H4 (cell line): ENCODE measurements at places on chromosomes 2 and 18. TPM values are rescaled to one million over a fixed set of nuclear protein-coding genes. Genes with fewer than 3 reads are reported as not detected.

The FOXD4L1 gene
- not detected in 2 replicates for total RNA-seq

DNA sequence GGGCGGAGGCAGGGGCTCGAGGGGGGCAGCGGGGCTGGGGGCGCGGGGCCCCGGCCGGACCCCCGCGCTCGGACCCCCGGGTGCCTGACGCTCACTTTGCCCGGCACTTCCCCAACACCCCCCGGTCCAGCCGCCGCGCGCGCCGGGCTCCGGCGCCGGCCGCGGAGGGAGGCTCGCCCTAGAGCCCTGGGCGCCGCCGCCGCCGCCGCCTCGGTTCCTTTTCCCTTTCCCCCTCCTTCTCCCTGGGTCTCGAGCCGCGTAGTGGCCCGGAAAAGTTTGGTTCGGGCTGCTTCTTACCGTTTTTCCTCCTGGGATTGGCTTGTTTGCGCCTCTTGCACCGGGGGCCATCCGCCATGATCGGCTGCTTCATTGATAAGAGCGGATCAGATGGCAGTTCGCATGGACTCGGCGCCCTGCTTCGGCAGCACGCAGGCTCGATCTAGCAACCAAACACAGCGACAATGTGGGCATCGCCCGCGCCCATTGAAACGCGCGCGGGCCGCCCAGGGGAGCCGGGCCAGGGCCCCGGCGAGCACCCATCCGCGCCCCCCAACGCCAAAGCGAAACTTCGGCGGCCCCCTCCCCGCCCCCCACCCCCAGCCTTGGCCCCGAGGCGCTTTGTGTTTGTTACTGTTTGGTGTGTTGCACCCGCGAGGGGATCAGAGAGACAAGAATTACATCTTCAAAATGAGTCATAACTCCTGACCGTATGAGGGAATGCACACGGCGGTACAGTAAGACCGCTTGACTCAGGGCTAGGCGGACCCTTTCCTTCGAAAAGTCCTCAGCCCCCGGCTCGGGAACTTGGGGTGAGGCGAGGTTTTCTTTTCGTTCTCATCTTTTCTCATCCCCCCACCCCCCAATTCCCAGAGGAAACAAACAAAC, 2.7 kb downstream of the ZEB2 start:
- peak; percentile 81 for DNase-seq

The MSTN gene
- total RNA-seq: not detected in 2 replicates

The HOXD12 gene
- total RNA-seq: not detected in 2 replicates

The CTLA4 gene
- not detected in 2 replicates for total RNA-seq

DNA sequence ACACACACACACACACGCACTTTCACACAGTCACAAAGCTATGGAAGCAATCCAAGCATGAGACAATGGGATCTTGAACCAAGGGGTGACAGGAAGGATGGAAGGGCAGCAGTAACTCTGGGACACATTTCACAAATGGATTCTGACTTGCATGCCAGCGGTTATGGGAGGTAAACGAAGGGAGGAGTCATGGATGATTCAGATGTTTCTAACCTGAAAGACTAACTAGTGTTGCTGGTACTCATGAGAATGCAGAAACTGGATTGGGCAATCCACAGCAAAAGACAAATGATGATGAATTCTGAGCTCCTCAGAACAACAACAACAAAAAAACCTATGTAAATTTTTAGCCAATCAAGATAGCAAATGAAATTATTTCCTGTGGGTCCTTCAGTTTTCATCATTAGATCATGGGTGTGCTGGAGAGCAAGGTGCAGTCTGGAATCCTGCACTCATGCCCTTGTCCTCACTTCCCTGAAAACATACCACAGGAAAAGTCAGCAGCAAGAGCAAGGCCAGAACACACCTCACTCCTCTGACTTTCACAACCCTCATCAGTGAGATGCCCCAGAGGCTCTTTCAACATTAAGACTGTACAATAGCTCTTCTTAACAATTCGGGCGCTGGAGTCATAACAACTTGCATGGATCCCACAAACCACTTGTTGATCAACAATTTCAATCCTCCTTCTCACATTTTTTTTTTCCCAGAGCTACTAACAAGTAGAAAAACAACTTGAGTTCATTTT, 32.6 kb downstream of the ABCA12 start:
- peak; percentile 72 for DNase-seq

- no peak for DNase-seq
These were observed 67.5 kb downstream of the PDK1 start for GRCh38 chr2:172623249-172623965.

DNA sequence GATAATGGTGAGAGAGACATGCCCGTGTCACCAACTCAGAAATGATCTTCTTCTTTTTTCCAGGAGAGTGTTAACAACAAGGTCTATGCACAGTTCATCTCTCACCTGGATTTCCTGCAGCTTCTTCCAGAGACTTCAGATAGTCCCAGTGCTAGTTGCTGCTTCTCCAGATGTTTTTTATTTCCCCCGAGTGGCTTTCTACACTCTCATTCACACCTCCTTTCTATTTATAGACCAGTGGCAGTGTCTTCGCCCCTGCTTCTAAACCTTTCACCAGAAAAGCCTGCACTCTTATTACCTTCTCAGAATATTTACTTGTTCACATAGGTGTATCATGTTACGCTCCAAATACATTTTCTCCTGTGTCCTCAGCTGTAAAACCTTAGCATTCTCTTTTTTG, 558.8 kb upstream of the CHAC2 start:
- DNase-seq: no peak

- peak; percentile 38 for DNase-seq
These were observed 203.9 kb downstream of the MTX2 start for GRCh38 chr2:176473177-176473576.

- DNase-seq: no peak
These were observed 80.0 kb upstream of the CPO start for GRCh38 chr2:206859330-206859739.

- DNase-seq: no peak
These were observed 92.1 kb downstream of the TMEM18 start for GRCh38 chr2:584863-585823.

- no peak for DNase-seq
These were observed 365.2 kb downstream of the CLIP4 start for GRCh38 chr2:29480426-29480825.

GRCh38 chr2:2645162-2645855, 314.2 kb upstream of the MYT1L start:
- no peak for DNase-seq

The MYL12B gene
- 460 and 468 TPM in 2 replicates for total RNA-seq

- DNase-seq: peak; percentile 62
These were observed 20.5 kb upstream of the KIF1A start for GRCh38 chr2:240840435-240841060.

GRCh38 chr18:45116116-45116515, 435.4 kb downstream of the SETBP1 start:
- no peak for DNase-seq

- DNase-seq: peak; percentile 81
These were observed 400.5 kb upstream of the TCF4 start for GRCh38 chr18:55988537-55988936.

GRCh38 chr2:121721926-121722325, 14.7 kb downstream of the NIFK start:
- no peak for DNase-seq

GRCh38 chr2:158273791-158274190, 172.1 kb downstream of the UPP2 start:
- no peak for DNase-seq

The LBH gene
- total RNA-seq: 23.7 and 25.3 TPM in 2 replicates

- DNase-seq: no peak
These were observed 1.5 kb upstream of the SLC35G4 start for GRCh38 chr18:11607906-11608305.

The PIEZO2 gene
- total RNA-seq: 8.9 and 13.8 TPM in 2 replicates

The CIAO1 gene
- 79.3 and 96.1 TPM in 2 replicates for total RNA-seq

The TGIF1 gene
- total RNA-seq: 126 and 127 TPM in 2 replicates

GRCh38 chr18:63539904-63540510, 2.2 kb upstream of the SERPINB12 start:
- DNase-seq: no peak

GRCh38 chr2:156320486-156321098, 11.9 kb downstream of the NR4A2 start:
- no peak for DNase-seq

The CTNNA2 gene
- total RNA-seq: 0.39 and 0.70 TPM in 2 replicates

The STK25 gene
- total RNA-seq: 117 and 153 TPM in 2 replicates

The TOGARAM2 gene
- 0.21 TPM in 1 of 2 replicates, not detected in the other for total RNA-seq

DNA sequence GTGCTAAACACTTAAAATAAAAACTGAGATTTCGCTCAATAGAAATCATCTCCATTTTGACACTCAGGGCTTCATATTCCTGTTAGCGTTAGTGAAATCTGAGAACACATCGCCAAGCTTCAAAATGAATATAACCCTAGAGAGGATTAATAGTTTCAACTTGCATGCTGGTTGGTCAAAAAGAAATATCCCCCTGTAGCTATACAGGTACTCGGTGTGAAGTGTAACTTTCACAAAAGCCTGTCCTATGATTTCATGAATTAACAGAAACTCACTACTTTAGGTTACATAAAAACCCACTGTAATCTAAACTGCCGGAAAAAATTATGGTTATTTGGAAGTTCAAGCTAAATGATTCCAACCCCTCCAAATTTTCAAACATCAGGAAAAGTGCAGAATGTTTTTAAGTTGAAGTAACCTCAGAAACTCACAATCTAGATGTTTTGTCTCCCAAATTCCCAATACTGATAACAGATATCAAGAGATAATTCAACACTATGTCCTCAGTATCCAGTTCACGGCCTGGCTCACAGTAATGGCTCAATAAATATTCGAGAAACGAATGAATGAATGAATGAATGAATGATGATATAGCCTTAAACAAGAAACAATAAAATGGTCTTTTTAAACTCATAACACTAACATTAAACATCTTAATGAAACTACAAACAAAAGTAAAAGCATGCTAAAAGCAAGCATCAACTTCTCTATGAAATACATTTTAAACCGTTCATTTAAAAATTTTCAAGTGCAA, 2.5 kb downstream of the TLK1 start:
- no peak for DNase-seq

GRCh38 chr2:29747786-29748470, 173.5 kb downstream of the ALK start:
- peak; percentile 65 for DNase-seq

The DYNAP gene
- total RNA-seq: not detected in 2 replicates

DNA sequence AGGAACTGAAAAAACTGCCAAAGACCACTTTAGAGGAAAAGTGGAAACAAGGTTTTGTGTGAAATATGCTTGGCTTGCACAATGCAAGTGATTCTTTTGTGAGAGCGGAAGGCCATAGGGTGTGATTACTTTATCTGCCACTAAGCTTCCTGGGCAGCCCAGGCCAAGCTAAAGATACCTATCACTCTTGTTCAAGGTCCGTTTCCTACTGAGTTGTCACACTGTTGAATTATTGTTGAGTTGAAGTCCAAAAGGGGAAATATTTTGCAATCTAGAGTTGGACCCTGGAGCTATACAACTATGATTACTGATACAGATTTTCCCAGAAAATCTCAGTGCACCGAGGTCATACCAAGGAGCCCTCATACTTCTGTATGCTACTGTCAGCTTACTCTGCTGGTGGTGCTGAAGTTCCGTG, 72.7 kb upstream of the CTAGE1 start:
- no peak for DNase-seq

- DNase-seq: peak; percentile 85
These were observed 260.2 kb upstream of the TRIB2 start for GRCh38 chr2:12456293-12457106.

- DNase-seq: no peak
These were observed 468.3 kb downstream of the PARD3B start for GRCh38 chr2:205013586-205013985.

DNA sequence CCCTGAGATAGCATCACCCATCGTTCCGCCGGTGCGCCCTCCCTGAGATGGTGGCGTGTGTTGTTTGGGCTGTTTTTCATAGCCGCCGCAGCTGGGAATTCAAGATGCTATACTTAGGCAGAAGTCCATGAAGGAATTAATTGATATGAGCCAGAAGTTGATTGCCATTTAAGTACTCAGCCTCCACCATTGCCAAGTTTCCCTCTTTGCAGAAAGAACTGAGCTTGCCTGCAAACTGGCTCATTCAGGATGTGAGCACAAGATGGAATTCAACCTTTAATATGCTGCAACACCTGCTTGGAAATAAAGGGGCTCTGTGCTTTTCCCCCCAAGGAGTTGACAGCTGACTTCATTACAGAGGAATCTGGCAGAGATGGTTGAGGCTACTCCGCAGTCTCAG, 295.5 kb downstream of the ZNF521 start:
- DNase-seq: no peak

The PROM2 gene
- total RNA-seq: 0.10 and 0.35 TPM in 2 replicates

- no peak for DNase-seq
These were observed 535.2 kb upstream of the CRIM1 start for GRCh38 chr2:35820391-35820790.

The SPDYA gene
- not detected in 2 replicates for total RNA-seq

The ACVR1C gene
- 0.06 and 0.50 TPM in 2 replicates for total RNA-seq

The GCG gene
- not detected in 2 replicates for total RNA-seq

The RIT2 gene
- total RNA-seq: 2.1 and 5.1 TPM in 2 replicates

DNA sequence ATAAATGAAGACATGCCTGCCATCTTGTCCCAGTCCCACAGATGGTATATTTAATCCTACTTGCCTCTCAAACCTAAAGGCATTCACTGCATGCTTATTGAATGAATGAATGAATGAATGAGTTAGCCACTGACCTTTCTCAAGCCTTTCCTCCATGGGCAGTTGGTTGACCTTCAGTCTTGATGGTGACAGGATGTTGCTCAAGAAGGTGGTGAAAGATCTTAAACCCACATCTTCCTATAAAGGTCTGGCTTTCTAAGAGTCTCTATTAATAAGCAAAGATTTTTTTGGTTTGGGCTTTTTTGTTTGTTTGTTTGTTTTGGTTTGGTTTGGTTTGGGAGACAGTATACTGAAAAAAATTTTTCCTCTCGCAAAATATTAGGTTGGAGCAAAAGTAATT, 41.7 kb downstream of the KIAA2012 start:
- DNase-seq: no peak

DNA sequence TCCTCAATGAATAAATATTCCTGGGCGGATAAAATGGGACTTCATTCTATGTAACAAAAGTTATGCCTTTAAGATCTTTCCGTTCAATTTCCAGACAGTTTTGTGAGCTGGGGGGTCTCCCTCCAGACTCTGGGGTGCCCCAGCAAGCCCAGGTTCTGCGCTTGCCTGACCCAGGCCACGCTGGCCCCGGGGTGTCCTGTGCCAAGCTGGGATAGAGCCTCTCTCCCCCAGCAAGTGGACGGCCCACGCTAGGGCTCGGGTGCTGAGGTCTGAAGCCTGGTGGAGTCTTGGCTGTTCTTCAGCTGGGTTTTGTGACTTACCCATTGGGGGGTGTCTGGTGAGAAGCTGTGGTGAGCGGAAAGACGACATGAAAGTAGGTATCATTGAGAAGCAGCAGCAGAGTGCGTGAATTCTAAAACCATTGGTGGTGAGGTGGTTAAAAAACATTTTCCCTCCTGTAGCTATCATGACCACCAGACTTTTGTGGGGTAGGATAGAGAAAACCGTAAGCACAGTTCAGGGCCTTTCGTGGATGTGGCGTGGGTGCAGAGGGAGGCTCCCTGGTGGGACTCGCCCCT, 346.8 kb downstream of the ANAPC1 start:
- no peak for DNase-seq

GRCh38 chr2:177332026-177332991, 60.3 kb upstream of the AGPS start:
- DNase-seq: peak; percentile 71

- DNase-seq: no peak
These were observed 886.7 kb upstream of the CHAC2 start for GRCh38 chr2:52880872-52881271.

The IL37 gene
- total RNA-seq: not detected in 2 replicates

GRCh38 chr18:36073676-36074075, 6.3 kb upstream of the RPRD1A start:
- DNase-seq: no peak

GRCh38 chr2:217444932-217445331, 557.9 kb downstream of the TNS1 start:
- DNase-seq: no peak
